Amygdala (tissue), 56 donors: ENCODE measurements at places on chromosomes 3 and 15.

DNA sequence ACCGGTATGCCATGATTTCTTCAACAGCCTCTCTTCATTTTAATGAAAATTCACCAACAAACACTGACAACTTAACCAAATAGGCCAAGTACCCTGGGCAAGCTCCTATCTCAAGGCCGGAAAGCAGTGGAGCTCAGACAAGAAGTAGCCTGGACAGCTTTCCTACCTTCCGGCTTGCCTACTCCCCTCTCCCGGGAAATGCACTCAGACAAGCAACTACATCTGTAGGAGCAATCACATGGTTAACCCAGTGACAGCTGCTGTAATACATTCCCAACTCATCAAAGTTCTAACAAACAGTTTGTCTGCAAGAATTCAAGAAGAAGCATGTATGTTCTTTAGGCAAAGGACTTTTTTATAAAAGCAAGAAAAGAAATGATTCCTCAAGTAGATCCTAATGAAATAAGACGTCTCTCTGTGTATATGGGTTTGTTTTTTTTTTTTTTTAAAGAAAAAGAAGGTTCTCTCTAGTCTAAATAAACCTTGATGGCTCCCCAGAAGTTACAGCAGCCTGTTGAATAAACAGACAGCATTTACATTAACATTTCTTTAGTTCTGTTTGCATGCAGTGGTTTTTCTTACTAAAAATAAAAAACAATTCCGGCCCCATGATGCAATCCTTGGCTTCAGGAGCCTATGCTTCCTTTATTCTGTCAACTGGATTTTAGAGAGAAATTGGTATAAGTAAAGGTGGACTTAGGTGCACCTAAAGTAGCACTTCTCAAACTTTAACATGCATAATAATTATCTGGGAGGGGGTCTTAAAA, 278.7 kb downstream of the NEK10 start:
- DNase-seq, result no peak

- no peak for DNase-seq
Measured at GRCh38 chr3:157021679-157022078, 138.3 kb downstream of the CCNL1 start.

DNA sequence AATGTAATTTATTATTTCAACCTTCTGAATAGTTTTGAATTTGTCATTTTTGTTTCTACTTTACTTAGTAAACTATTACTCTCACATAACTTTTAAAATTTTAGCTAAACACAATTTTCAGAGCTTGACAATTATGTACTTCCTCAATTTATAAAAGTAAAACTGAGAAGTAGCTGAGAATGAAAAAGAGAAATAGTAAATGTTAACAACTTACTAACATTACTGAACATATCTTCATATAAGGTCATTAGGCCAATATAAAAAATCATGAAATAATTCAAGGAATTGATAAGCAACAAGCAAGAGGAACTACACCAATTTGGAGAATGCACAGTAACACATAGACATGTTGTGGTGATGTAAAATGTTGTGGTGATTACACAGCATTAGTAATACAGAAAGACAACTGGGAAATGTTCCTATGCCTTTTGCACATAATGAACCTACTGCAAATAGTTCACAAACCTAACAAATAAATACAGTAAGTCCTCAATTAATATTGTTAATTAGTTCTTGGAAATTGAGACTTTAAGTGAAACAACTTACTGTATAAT, 137.9 kb downstream of the CBLB start:
- no peak for DNase-seq

GRCh38 chr3:25452192-25452591, 24.1 kb downstream of the RARB start:
- DNase-seq, result no peak

GRCh38 chr3:45199837-45200648, 26.0 kb downstream of the TMEM158 start:
- no peak for DNase-seq

DNA sequence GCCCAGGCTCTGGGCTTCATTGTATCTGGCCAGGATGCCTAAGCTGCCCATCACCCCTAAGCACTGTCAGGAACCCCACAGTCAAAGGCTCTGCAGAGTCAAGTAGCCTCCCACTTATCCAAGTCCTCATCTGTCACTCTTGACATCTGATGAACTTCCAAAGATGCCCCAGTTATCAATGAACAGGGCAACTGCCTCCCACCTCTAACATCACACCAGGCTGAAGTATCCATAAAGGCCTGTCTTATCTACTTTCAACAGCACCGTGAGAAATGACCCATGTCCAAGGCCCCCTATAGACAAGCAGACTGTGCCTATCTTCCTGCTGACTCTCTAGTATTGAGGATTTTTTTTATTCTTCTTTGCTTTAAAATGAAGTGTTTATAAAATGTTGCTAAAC, 56.4 kb downstream of the TRIM69 start:
- no peak for DNase-seq

- DNase-seq, result no peak
Measured at GRCh38 chr3:31466866-31467265, 65.9 kb upstream of the STT3B start.

- DNase-seq, result peak; percentile 44
Measured at GRCh38 chr3:126267169-126267975, 87.0 kb upstream of the ALDH1L1 start.

DNA sequence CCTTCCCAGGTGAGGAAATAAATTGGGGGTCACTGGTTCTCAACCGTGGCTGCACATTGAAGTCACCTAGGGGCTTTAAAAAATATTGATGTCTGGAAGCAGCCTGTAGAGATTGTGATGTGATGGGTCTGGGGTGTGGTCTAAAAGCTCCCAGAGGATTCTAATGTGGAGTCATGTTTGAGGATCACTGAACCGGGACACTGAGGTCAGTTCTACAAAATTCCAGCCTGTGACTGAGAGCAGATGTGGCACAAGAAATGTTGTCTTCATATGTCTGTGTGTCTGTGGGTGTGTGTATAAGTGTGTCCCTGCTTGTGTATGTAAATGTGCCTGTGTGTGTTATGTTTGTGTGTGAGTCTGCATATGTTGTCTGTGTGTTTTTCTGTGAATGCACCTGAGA, 79.9 kb downstream of the TLE3 start:
- DNase-seq, result no peak

DNA sequence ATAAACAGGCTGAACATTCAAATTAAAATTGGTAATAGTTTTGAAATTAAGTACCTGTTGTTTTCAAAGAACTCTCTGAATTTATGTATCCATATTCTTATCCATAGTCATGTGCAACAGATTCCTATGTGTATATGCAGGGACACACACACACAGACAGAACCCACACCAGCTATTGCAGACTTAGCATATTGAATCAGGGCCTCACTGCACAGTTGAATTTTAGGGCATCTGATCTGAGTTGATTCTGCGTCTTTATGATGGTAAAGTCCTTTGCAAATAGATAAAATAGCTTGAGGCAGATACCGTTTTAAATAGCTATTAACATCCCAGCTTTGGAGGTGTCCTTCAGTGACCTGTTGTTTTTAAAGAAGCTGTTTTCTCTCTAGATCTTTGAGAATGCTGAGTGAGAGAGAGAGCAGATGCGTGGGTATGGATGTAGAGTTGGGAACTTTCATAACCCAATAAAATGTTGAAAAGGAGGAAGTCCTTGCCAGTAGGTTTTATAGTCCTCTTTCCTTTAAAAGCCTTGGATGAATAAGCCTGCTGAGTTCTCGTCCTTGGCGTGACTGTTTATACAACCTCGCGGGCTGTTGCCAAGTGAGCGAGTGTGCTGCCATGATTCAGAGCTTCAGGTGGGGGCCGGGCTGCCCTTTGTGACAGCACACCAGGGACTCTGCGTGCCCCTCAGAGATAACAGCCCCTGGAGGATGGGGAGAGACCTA, 18.3 kb downstream of the MYZAP start:
- no peak for DNase-seq

DNA sequence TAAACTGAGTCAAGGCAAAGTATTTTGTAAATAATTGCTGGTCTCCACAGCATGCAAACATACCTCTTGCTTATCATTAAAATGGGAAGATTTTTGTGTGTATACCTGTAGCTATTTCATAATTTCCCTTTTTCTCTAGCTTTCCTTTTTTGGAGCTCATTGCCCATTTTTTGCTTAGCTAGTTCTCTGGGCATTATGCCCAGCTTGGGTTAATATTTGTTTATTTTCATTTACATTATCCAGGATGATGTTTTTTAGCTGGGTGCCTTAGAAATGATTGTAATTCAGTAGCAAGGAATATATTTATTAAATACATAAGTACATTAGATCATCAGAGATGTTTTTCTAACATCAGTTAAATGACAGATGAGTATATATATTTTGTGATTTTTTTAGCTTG, 1271.7 kb upstream of the GBE1 start:
- no peak for DNase-seq

GRCh38 chr3:141655801-141656200, 82.3 kb upstream of the RNF7 start:
- DNase-seq, result no peak

DNA sequence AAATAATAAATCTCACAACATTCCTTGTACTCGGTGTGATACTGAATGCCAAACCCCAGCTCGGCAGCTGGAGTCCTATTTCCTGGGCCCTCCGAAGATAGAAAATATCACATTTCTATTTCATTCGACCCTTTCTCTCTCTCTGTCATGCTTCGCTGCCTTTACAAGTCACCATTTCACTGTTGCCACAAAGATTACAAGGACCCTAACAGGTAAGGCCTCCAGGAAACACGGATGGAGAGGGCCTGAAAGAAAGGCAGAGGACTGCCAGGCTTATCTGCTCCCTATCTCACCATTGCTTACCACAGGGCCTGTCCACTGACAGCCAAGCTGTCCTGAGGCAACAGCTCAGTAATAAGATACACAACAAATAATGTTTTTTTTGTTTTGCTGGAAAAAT, 376.5 kb downstream of the MECOM start:
- no peak for DNase-seq
